Fibroblast of villous mesenchyme (primary cell): ENCODE measurements at places on chromosomes 11 and 22.

GRCh38 chr11:73034331-73034730, 107.8 kb downstream of the FCHSD2 start:
- no peak for DNase-seq

DNA sequence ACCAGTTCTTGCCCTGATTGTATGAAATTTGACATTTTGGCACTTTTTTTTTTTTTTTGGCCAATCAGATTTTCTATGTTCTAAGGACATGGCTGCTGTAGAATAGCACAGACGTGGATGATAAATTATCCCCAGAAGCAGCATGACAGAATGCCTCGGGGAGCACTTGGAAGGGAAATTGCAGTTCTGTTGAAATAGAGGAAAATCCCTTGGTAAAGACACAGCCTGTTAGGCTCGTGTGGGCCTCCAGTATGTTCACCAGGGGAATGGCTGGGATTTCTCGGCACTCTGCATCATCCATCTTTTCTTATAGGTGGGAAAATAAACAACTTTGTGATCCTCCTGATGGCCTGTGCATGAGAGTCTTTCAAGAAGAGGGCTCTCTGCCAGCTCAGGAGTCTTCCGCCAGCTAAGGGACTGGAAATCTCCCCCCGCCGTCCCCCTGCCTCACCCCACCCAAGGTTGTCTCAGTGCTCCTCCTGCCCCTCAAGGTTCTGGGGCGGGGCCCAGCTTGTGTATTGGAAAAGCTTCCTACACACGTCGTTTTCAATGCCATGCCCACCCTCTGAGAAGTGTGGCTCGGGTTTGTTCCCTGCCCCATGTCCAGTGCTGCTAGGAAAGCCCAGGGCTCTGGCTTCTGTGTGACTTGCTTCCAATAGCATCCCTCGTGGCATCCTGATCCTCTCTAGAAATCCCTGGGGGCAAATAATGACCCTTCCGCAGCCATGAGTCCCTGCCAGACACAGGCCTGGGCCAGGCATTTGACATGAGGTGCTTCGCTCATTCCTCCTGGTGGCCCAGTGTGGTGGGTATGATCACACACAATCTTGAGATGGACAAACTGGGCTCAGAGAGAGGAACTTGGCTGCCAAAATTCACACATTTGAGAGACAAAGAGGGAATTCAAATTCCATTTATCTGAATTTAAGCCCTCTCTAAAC, 70.6 kb upstream of the ATXN10 start:
- peak; percentile 36 for DNase-seq

GRCh38 chr22:49232319-49233067, 595.2 kb downstream of the BRD1 start:
- no peak for DNase-seq

DNA sequence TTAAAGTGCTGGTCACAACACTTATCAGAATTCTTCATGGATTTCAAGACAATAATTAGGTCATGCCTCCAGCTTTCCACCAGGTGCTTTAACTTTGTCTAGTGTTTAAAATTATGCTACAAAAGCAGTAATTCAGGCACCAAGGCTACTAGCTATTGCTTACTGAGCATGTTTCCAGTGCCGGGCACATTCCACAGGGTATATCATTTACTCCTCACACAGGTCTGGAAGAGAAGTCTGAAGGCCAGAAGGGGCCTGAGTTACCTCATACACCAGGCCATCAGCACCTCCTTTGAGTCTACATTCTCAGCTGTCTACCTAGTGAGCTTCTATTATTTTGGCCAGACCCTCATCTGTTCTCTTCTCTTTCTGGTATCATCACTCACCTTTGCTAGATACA, 41.7 kb upstream of the LMO2 start:
- no peak for DNase-seq

DNA sequence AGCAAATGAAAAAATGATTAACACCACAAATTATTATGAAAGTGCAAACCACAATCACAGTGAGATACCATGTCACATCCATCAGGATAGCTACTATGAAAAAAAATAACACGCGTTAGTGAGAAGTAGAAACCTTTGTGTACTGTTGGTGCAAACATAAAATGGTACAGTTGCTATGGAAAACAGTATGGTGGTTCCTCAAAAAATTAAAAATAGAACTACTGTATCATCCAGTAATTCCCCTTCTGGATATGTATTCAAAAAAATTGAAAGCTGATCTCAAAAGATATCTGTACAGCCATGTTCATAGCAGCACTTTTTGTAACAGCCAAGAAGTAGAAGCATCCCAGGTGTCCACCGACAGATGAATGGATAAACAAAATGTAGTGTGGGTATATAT, 43.4 kb downstream of the CCDC81 start:
- no peak for DNase-seq

DNA sequence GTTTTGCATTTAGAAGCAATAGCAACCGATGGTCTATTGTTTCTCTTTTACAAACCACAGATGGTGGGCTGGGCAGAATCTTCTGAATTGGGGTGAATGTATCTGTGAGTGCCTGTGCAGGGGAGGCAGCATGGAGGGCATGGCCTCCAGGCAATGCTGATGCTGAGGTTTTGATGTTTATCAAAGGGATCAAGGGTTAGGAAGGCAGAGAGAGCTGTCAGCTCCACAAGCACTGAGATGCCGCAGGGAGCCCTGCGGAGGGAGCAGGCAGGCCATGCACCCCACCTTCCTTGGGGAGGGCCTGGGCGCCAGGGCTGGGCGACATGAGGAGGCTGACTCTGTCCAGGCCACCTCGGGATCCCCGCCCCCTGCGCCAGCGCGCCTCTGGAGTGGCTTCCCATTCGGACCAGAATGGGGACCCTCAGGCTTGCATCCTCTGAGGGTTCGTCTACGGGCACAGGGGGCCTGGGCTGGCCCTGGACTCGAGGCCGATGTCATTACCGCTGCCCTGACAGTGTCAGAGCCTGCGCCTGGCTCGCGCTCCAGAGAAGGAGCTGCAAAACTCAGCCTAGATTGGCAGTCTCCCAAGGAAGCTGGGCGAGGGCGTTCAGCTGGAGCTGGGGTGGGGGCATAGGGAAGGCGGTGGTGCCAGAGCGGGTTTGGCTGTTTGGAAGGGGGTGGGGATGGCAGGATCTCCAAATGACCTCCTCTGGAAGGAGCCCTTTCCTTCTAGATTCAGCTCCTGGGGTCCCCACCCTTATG, 13.9 kb upstream of the TH start:
- DNase-seq = no peak

GRCh38 chr22:46971099-46971763, 208.8 kb downstream of the TBC1D22A start:
- peak; percentile 74 for DNase-seq

DNA sequence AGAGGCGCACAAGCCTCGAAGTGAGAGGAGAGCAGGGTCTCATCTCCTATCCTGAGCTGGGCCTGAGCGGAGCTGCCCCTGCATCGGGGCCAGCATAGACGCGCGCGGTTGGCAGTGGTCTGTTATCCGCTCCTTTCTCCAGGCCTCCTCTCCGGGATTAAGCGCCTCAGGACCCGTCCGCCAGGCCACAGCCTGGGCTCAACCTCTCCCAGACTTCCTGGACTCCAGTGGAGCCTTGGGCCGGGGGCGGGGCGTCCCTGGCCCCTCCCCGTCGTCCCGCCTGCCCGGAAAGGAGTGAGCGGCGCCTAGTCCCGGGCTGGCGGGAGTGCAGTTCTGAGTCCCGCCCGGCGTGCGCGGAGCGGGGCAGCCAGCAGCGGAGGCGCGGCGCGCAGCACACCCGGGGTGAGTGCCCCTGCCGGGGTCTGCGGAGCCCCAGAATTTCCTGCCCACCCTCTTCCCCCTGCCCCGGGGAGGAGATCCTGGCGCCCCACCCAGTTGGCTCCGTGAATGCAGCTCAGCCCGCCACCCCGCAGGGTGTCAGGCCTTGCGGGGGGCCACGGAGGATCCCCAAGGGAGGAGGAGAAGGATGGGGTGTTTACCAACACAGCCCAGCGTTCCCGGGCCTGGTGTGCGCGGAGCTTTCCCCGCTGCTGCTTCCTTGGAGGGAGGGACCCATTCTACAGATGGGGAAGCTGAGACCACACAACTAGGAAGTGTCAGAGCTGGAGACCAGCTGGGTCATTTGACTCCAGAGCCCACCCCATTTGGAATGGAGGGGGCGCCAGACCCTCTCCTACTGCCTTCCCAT, at the start of gene TCIRG1:
Gene TCIRG1, plus strand, starts transcription at position 308 of the 808 bp plus-strand sequence. CDS start 2,247 bp downstream, outside the sequence.
- DNase-seq = peak; percentile 90

DNA sequence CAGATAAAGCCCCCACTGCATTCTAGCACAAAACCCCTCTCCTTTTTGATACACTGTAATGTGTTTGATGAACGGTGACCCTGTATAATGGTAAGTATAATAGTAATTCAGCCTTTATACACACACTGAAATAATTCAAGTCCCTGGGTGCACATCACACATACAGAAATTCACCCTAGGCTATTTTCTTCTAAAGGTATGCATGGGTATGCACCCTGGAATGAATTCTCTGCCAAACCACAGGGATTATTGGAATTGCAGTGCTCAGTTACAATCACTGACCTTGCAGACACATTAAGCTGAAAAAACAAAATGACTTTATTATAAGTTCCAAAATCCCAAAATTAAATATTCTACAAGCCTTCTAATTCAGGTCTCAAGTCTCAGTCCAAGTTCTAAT, 245.9 kb upstream of the FAT3 start:
- DNase-seq = no peak

- DNase-seq = no peak
Observed at GRCh38 chr11:125960771-125961170, 14.9 kb downstream of the VSIG10L2 start.

- peak; percentile 39 for DNase-seq
Observed at GRCh38 chr11:49995565-49995964, 13.2 kb upstream of the OR4C12 start.

DNA sequence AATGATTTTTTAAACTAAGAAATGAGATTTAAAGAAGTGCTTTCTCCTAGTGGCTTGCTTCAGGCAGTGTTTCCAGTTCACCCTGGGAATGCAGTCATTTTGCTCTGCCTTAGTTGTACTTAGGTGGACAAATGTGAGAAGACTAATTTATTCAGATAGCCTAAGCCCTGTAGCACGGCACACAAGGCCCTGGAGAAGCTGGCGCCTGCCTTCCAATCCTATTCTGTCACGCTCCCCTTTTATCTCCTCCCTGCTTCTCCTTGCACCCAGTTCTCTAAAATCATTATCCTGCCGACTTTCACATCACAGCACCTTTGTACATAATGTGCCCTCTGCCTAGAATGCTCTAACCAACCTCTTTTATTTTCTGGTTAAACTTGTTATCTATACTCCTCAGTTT, 64.0 kb downstream of the PPME1 start:
- DNase-seq = no peak

DNA sequence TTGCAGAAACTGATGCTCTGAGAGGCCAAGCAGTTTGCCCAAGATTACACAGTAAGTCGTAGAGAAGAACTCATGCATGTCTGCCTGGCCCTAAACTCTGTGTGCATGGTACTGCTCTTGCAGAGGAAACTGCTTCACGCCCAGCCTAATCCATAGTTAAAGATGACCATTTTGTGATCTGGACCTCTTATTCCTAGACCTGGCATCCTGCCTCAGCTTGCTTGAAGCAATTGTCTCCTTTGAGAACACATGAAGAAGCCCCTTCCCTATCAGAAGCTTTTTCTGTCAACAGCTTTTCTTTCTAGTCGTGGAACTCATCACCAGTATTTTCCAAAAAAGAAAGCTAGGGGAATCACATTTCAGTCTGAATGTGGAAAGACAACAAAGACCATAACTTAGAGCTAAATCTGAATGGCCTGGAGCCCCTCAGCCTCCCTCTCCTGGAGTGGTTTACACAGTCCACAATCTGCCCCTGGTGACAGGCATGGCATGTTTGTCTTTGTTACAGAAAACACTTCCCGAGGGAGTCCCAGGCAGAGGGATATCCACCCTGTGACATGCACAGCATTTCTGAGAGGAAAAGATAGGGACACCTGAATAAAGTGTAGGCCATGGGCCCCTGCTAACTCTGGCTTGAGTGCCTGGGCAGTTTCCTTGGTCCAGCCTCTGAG, 2.9 kb upstream of the FZD4 start:
- DNase-seq = no peak

GRCh38 chr11:65855927-65856363, 2.0 kb downstream of the CFL1 start:
- DNase-seq = no peak

GRCh38 chr22:48722661-48723060, 1105.0 kb downstream of the BRD1 start:
- no peak for DNase-seq

- peak; percentile 87 for DNase-seq
Observed at GRCh38 chr11:34243600-34244464, 114.0 kb downstream of the ABTB2 start.

GRCh38 chr11:119774172-119774763, 45.3 kb upstream of the NECTIN1 start:
- peak; percentile 39 for DNase-seq

DNA sequence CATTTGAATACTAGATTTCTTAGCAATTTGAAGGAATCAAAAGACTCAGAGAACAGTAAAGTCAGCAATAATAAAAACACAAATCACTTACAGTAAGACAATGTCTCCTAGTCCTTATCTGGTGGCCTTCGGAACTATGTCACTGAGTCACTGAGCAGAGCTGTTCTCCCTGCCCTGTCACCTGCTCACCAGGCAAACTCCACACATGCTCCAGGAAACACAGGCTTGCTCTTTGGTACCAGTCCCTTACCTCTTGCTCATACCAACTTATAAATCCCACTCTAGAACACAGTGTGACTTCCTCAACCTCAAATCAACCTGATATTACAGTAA, 81.1 kb upstream of the CHRM4 start:
- DNase-seq = no peak

- DNase-seq = peak; percentile 9
Observed at GRCh38 chr11:43504316-43504950, 145.7 kb downstream of the TTC17 start.

GRCh38 chr11:130055617-130056016, 14.1 kb upstream of the APLP2 start:
- DNase-seq = peak; percentile 28

- DNase-seq = no peak
Observed at GRCh38 chr11:95239871-95240649, 9.1 kb upstream of the SESN3 start.

GRCh38 chr11:9594267-9595046, 21.0 kb downstream of the WEE1 start:
- DNase-seq = no peak

DNA sequence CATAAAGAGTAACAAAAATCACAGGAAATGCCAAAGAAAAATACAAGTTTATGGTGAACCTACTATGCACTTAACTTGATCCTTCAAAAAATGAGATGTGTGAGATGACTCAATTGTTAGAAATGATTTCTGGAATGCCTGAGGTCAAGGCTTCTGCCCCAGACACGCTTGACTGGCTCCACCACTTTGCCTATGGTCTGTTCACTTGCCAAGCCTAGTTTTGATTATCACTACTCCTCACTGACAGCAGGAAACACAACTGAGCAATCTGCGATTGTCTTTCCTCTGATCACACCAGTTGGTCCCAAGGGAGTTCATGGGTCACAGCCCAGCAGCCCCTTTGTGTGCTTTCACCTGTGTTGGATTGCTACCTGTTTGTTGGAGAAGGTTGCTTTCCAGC, 20.6 kb upstream of the PRDM10 start:
- DNase-seq = peak; percentile 35

- DNase-seq = no peak
Observed at GRCh38 chr11:88521399-88521798, 183.9 kb upstream of the CTSC start.
